SK-MEL-5 (cell line): ENCODE measurements at places on chromosomes 12 and 14.

GRCh38 chr14:50497351-50497750 is 35.0 kb downstream of the MAP4K5 start:
- no peak for DNase-seq

- DNase-seq: peak; percentile 65
Observed at GRCh38 chr14:26765768-26766520, 168.1 kb upstream of the NOVA1 start.

- DNase-seq: no peak
Observed at GRCh38 chr14:95352481-95352880, 32.8 kb upstream of the CLMN start.

DNA sequence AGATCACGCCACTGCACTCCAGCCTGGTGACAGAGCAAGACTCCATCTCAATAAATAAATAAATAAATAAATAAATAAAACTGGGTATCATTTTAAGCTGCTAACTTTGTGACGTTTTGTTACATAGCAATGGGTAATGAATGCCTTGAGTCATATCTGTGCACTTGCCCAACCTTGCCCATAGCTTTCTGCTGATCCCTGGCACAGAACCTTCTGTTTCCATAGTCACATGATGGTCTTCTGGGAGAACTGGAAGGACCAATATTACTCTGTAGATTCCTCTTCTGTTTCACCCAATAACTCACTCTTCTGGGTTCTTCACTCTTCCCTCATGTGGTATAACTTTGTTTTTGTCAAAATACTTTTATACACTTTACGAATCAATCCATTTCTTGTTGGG is 140.8 kb downstream of the SCARB1 start:
- no peak for DNase-seq

- no peak for DNase-seq
Observed at GRCh38 chr14:61188978-61189808, 91.9 kb downstream of the TMEM30B start.

GRCh38 chr14:22986508-22987054 is 4.2 kb upstream of the AJUBA start:
- peak; percentile 83 for DNase-seq
